ENCODE measurements at places on chromosomes 1 and 21.
A peak's percentile ranks its signal among the peaks of the same experiment; 100 is the strongest.

- H3K36me3 ChIP-seq, result no peaks in the 10 kb centered on the region
- H3K4me1 ChIP-seq, result peaks cover 70% of the 10 kb centered on the region
- H3K27me3 ChIP-seq, result no peaks in the 10 kb centered on the region
- H3K27ac ChIP-seq, result peak overlapping the region; percentile 100
- DNase-seq, result peak; percentile 76
- peak overlapping the region; percentile 94 for H3K4me3 ChIP-seq
These were observed 4.6 kb downstream of the IFFO2 start for GRCh38 chr1:18951818-18952391.

DNA sequence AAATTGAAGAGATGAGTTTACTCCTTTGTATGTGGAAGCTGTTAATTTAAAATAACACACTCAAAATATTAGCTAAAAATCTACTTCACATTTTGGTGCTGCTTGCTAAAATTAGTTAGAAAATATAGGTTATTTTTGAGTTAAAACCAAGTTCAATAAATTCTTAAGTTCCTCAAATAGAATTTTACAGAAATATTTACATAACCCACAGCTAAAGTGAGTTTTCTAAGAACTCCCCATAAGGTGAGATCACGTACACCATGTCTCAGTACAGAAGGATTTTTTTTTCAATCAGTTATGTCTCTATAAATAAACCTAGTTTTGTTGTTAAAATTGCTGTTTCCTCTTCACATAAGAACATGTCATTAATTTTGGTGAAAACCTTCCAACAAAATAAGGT, 108.0 kb downstream of the SDCCAG8 start:
- no peak overlapping the region for H3K4me3 ChIP-seq
- no peaks in the 10 kb centered on the region for H3K27me3 ChIP-seq
- no peaks in the 10 kb centered on the region for H3K4me1 ChIP-seq
- H3K36me3 ChIP-seq, result peaks cover 14% of the 10 kb centered on the region

DNA sequence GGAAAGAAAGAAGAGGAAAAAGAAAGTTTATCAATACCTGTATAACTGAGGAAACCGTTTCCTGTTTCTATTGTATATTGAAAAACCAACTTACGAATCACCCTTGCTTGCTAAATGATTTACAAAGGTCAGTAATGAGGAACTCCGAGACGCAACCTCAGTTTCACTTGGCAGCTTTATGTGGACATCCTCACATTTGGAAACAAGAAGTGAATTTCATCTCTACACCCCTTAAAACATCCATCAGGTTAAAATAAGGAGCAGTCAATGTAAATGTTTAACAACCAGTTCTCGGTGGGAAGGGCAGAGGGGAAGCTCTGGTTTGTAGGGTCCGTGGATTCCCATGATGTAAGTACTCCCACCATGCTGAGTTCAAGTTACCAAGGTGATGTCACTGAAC, 481.7 kb upstream of the RUNX1 start:
- H3K36me3 ChIP-seq, result no peaks in the 10 kb centered on the region
- no peak for DNase-seq
- no peak overlapping the region for H3K27ac ChIP-seq

- no peak for DNase-seq
- no peaks in the 10 kb centered on the region for H3K4me1 ChIP-seq
- H3K27ac ChIP-seq, result no peak overlapping the region
These were observed 57.5 kb upstream of the PDC start for GRCh38 chr1:186518395-186518794.

DNA sequence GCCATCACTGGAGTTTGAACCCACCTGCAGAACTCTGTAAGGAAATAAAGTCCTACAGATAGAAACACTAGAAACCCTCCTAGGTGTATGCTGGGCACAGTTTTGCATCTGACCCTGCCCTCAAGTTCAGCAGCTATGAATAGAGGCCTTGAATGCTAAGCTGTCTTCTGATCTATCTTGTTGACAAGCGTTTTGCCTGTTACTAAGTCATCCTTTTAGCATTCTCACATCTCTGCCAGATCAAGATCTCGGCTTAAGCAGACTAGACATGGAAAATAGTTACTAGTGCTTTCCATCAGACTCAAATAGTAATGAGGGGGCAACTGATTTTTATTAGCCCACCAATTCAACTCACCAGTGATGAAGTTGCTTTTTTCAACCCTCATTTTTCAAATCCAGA, 10.5 kb downstream of the TBX15 start:
- no peak overlapping the region for H3K4me3 ChIP-seq
- no peak overlapping the region for H3K27ac ChIP-seq
- no peak for DNase-seq
- H3K4me1 ChIP-seq, result no peaks in the 10 kb centered on the region
- H3K36me3 ChIP-seq, result no peaks in the 10 kb centered on the region

DNA sequence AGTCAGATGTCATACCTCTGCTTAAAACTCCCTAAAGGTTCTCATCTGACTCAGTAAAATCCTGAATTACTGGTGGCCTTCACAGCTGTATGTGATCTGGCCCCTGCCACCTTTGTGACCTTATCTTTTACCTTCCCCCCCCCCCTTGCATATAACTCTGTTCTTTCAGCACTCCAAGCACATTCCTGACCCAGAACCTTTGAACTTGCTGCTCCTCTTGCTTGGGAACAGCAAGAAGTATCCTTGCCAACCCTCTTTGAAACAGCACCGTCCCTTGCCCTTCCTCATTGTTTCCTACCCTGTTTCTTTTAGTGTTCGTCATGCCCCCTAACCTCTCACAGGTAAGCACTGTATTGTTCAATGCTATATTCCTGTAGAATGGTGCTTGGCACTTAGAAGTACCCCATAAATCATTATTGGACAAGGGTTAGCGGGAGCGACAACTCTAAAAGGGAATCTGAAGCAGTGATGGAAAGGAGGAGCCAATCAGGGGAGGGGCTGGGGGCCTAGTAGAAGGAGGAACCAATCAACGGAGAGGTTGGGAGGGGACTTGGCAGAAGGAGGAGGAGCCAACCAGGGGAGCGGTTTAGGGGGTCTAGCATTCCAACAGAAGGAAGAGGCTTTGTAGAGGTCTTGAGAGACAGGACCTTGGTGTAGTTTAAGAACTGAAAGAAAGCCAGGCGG, 13.9 kb downstream of the CACHD1 start:
- H3K4me3 ChIP-seq, result no peak overlapping the region
- DNase-seq, result no peak
- peaks cover 29% of the 10 kb centered on the region for H3K27me3 ChIP-seq
- no peaks in the 10 kb centered on the region for H3K4me1 ChIP-seq
- no peak overlapping the region for H3K27ac ChIP-seq

GRCh38 chr1:157403608-157404007, 148.7 kb downstream of the FCRL5 start:
- no peaks in the 10 kb centered on the region for H3K4me1 ChIP-seq
- H3K4me3 ChIP-seq, result no peak overlapping the region
- H3K27me3 ChIP-seq, result peaks cover 68% of the 10 kb centered on the region

GRCh38 chr21:40454057-40454456, 392.9 kb downstream of the DSCAM start:
- H3K4me1 ChIP-seq, result no peaks in the 10 kb centered on the region
- no peaks in the 10 kb centered on the region for H3K36me3 ChIP-seq
- no peak for DNase-seq
- no peak overlapping the region for H3K4me3 ChIP-seq

GRCh38 chr1:85943526-85943925, 213.0 kb downstream of the COL24A1 start:
- no peak overlapping the region for H3K27ac ChIP-seq
- no peak overlapping the region for H3K4me3 ChIP-seq
- no peak for DNase-seq
- no peaks in the 10 kb centered on the region for H3K4me1 ChIP-seq
- no peaks in the 10 kb centered on the region for H3K27me3 ChIP-seq
- H3K36me3 ChIP-seq, result no peaks in the 10 kb centered on the region

DNA sequence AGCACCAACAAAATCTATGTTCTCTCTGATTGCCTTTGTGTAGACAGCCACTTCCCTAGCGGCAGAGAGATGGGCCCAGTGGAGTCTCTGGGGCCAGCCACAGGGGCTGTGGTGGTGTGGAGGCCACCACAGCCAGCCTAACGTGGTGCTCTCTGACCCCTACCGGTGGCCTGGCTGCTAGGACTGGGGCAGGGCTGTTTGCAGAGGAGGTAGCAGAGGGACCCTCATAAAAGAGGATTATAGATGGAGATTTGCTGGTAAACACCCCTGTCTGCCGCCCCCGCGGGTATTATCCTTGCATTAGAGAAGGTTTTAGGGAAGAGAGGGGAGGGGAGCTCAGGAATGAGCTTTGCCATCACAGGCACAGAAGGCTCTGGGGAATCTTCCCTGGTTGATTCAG, 310.3 kb upstream of the VAMP3 start:
- no peak for DNase-seq
- H3K4me1 ChIP-seq, result peaks cover 5% of the 10 kb centered on the region
- no peak overlapping the region for H3K4me3 ChIP-seq
- peaks cover 33% of the 10 kb centered on the region for H3K27me3 ChIP-seq
- no peak overlapping the region for H3K27ac ChIP-seq

DNA sequence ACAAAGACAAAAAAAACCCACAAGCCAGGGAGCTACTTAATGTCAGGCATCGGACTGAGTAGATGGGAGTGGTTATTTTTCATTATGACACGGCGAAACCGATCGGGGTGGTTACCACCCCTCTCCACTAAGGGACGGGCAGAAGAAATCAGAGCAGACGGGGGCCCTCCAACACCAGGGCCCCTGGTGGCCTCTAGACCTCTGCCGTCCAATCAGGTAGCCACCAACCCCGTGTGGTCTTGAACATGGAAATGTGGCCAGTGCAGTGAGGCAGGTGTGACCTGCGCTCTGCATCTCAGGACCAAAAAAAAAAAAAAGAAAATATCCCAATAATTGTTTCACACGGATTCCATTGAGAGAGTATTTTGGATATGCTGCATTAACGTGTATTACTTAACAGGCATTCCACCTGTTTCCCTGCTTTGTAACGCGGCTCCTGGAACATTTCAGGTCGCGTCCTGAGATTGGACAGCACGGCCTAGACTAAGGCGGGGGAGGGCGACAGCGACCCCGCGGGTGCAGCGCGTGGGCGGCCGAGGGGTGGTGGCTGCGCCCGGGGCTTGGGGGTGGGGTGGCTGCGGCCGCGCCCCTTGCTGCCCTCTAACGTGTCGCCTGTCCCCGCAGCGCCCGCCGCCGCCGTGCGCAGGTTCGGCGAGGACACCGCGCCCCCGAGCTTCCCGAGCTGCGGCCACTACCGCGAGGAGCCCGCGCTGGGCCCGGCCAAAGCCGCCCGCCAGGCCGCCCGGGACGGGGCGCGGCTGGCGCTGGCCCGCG, 48.3 kb downstream of the SIM2 start:
- H3K27me3 ChIP-seq, result peaks cover 66% of the 10 kb centered on the region
- no peak for DNase-seq
- H3K27ac ChIP-seq, result no peak overlapping the region
- H3K36me3 ChIP-seq, result peaks cover 2% of the 10 kb centered on the region
- peaks cover 6% of the 10 kb centered on the region for H3K4me1 ChIP-seq

GRCh38 chr1:82934074-82934473, 1064.9 kb downstream of the TTLL7 start:
- H3K27ac ChIP-seq, result no peak overlapping the region
- no peaks in the 10 kb centered on the region for H3K36me3 ChIP-seq
- no peak for DNase-seq
- no peak overlapping the region for H3K4me3 ChIP-seq
- H3K27me3 ChIP-seq, result no peaks in the 10 kb centered on the region
- H3K4me1 ChIP-seq, result peaks cover 7% of the 10 kb centered on the region

- H3K4me1 ChIP-seq, result no peaks in the 10 kb centered on the region
- no peak for DNase-seq
- no peaks in the 10 kb centered on the region for H3K36me3 ChIP-seq
- no peak overlapping the region for H3K4me3 ChIP-seq
- peaks cover 31% of the 10 kb centered on the region for H3K27me3 ChIP-seq
These were observed 18.8 kb upstream of the GORAB start for GRCh38 chr1:170513138-170513537.

DNA sequence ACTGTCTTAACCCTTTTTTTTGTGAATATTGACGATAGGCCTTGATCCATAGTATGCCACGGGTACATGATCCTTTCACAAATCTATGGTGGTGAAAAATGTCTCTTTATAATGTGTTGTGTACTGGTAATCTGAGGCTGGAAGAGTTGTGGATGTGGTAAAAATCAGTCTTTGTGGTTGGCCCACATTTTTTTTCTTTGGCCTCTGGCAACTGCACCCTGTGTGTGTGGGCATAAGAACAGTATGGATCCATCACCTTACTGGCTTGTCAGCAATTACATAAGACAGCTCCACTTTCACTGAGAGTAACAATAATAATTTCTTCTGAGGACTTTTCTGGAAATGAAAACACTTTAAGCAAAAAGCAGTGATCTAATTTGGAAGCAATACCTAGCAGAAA, 101.6 kb downstream of the GABPA start:
- no peak overlapping the region for H3K27ac ChIP-seq
- no peak overlapping the region for H3K4me3 ChIP-seq
- H3K4me1 ChIP-seq, result no peaks in the 10 kb centered on the region
- peaks cover 4% of the 10 kb centered on the region for H3K27me3 ChIP-seq

DNA sequence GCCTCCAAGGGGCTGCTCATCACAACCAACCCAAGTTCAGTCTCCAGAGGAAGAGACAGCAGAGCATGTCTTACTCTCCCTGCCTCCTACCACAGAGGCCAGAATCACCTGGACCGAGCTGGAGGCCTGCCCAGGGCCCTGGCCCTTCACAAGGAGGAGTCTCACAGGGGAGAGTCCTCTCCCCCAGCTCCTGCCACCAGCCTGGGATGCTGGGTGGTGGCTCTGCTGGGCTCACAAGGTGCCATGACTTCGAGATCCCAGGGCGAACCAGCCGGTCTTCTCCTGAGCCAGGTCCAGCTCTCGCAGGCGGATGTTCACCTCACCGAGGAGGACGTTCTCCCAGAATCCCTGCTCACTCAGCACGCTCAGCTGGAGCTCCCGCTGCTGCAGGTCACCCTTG, 13.0 kb upstream of the PPP1R15B start:
- peaks cover 14% of the 10 kb centered on the region for H3K4me1 ChIP-seq
- no peak for DNase-seq
- no peak overlapping the region for H3K4me3 ChIP-seq
- no peaks in the 10 kb centered on the region for H3K27me3 ChIP-seq

DNA sequence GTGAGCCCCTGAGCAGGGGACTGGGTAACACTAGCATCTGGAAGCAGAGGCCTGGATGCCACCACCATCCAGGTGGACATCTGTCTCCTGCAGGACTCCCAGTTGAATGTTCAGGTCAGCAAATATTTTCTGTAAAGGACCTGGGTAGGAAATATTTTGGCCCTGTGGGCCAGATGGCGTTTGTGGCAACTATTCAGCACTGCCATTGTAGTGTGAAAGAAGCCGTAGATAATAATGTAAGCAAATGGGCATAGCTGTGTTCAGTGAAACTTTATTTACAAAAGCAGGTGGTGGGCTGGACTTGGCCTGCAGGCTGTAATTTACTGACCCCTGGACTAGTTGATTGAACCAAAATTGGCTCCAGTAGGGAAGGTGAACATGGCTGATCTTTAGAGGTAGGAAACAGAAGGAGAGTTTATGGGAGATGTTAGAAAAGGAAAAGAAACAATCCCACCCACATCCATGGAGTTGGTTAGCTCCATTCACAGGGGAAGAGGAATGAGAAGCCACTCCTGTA, 20.0 kb upstream of the CD101 start:
- H3K4me3 ChIP-seq, result no peak overlapping the region
- no peak overlapping the region for H3K27ac ChIP-seq
- H3K27me3 ChIP-seq, result no peaks in the 10 kb centered on the region
- peaks cover 16% of the 10 kb centered on the region for H3K4me1 ChIP-seq
- DNase-seq, result no peak
- no peaks in the 10 kb centered on the region for H3K36me3 ChIP-seq

GRCh38 chr1:25106352-25106751, 126.0 kb downstream of the SYF2 start:
- H3K27ac ChIP-seq, result peak overlapping the region; percentile 56
- H3K4me1 ChIP-seq, result peaks cover 14% of the 10 kb centered on the region
- H3K36me3 ChIP-seq, result no peaks in the 10 kb centered on the region
- no peak for DNase-seq

- H3K4me1 ChIP-seq, result no peaks in the 10 kb centered on the region
- no peak for DNase-seq
- H3K27me3 ChIP-seq, result peaks cover 24% of the 10 kb centered on the region
- no peak overlapping the region for H3K27ac ChIP-seq
- no peak overlapping the region for H3K4me3 ChIP-seq
- no peaks in the 10 kb centered on the region for H3K36me3 ChIP-seq
These were observed 14.3 kb downstream of the MYOM3 start for GRCh38 chr1:24097663-24098062.

All from T-helper 17 cell (primary cell).